ENCODE measurements at places on chromosomes 6 and 20.
A peak's percentile ranks its signal among the peaks of the same experiment; 100 is the strongest.

- DNase-seq, result no peak
Observed at GRCh38 chr20:6576726-6577125, 190.8 kb upstream of the BMP2 start.

DNA sequence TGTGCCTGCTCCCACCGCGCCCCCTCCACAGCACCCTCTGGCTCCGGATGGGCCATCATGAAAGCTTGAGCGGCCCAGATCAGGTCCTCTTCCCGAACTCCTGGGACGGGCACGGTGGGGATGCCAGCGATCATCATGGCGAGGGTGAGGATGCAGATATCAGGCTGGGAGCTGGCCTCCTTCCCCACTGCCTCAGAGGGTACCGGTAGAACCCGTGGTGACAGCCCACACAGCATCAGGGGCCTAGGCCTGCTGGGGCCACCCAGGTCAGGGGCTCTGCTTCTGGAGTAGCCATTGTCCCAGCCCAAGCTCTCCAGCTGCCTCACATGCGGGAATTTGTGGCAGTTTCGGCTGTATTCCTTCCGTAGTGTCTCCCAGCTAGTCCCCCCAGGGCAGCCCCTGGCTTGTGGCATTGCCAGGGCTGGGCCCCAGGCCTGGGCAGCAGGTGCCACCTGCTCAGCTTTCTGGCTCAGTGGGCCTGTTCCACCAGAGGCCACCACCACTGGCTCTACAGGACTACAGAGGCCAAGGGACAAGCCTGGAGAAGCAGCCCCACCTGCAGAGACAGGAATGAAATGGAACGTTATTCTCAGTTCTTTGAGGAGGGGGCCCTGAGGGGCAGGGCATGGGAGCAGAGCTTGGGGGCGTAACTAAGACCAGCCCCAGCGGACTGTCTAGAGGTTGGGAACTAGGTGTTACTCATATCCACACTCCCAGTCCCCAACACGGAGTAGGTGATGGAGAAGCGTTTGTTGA, 654 bp downstream of the SPATA25 start:
- no peak for DNase-seq

DNA sequence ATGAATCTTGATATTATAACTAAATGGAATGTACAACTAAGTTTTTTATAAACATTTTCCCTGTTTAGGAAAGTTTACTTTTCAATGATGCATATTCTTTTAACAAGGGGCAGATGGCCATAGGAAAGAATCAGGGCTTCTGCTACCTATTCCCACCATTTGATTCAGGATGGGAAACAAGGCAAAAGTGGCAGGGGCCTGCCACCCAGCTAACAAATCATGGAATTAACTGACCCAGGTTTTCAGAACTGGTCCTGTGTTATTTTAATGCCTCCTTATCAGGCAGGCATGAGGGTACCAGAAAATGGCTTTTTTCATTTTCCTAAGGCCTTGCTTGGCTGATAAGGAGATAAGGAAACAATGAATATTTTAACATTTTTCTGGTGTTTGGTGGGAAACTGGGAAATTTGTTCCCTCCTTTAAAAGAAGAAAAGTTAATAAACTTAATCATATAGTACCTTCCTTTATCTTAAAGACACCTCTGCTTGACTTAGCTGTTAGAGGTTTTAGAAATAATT, 6.7 kb downstream of the POU3F2 start:
- no peak for DNase-seq

DNA sequence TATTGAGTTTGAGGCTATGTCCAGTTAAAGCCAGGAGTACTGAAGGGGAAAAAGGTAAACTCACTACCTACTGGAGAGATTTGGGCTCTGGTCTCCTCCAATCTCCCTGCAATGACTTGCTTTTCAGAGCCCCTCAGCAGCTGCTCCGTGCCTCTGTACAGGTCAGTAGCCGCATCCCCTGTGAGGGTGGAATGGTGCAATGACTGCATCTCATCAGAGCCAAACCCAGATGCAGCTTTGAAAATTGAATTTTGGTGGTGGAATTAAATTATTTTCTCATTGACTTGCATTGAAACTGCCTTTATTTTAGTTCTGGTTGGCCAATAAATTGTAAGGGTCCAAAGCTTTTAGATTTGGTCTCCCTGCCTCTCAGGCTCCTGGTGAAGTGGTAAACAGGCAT, 166.7 kb downstream of the DLL1 start:
- no peak for DNase-seq

DNA sequence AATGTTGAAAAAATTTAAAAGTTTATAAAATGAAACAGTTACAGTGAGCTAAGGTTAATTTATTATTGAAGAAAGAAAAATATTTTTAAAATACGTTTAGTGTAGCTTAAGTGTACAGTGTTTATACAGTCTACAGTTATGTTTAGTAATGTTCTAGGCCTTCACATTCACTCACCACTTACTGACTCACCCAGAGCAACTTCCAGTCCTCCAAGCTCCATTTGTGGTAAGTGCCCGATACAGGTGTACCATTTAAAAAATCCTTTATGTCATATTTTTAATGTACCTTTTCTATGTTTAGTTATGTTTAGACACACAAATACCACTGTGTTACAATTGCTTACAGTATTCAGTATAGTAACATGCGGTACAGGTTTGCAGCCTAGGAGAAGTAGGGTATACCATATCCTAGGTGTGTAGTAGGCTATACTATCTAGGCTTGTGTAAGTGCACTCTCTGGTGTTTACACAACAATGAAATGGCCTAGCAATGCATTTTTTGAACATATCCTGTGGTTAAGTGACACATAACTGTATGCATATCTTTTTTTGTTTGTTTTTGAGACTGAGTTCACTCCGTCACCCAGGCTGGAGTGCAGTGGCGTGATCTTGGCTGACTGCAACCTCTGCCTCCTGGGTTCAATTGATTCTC, 26.3 kb downstream of the FLRT3 start:
- no peak for DNase-seq

- DNase-seq, result no peak
Observed at GRCh38 chr20:5662769-5663168, 87.4 kb upstream of the SHLD1 start.

- no peak for DNase-seq
Observed at GRCh38 chr6:22926790-22927354, 357.5 kb downstream of the HDGFL1 start.

DNA sequence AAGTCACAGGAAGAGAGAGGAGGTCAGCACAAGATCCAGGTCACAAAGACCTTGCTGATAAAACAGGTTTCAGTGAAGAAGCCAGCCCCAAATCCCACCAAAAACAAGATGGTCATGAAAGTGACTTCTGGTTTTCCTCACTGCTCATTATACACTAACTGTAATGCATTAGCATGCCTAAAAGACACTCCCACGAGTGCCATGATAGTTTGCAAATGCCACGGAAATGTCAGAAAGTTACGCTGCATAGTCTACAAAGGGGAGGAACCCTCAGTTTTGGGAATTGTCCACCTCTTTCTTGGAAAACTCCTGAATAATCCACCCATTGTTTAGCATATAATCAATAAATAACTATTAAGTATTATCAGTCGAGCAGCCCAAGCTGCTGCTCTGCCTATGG, 427.2 kb downstream of the RFPL4B start:
- DNase-seq, result no peak

GRCh38 chr20:62428002-62428372, 648 bp upstream of the RBBP8NL start:
- DNase-seq, result no peak

DNA sequence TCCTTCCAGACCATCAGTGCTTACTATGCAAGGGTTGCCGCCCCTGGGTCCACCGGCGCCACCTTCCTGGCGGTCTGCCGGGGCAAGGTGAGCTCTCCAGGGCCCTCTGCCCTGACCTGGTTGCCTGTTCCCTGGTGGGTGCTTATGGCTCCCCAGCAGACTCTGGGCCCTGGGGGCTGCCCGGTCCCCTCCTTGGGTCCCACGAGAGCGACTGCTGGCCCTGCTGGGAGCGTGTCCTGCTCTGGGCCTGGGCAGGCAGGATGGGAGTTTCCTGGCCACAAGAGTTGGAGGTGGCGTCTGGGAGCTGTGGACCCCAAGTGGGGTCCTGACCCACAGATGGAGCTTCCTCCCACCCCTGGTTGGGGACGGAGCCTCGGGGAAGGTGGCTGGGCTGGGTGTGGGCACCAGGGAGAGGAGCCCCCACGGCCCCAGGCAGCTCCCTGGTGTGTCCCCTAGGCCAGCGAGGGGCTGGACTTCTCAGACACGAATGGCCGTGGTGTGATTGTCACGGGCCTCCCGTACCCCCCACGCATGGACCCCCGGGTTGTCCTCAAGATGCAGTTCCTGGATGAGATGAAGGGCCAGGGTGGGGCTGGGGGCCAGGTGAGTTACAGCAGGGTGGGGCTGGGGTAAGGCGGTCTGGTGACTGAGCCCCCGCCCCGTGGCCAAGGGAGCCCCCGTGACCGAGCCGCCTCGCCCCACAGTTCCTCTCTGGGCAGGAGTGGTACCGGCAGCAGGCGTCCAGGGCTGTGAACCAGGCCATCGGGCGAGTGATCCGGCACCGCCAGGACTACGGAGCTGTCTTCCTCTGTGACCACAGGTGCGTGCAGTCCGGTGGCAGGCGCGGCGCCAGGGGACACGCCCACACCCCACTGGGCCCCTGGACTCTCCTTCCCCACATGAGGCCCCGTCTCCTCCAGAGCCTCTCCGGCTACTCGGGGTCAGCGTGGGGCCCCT, 7.1 kb upstream of the TNFRSF6B start:
- peak; percentile 27 for DNase-seq

DNA sequence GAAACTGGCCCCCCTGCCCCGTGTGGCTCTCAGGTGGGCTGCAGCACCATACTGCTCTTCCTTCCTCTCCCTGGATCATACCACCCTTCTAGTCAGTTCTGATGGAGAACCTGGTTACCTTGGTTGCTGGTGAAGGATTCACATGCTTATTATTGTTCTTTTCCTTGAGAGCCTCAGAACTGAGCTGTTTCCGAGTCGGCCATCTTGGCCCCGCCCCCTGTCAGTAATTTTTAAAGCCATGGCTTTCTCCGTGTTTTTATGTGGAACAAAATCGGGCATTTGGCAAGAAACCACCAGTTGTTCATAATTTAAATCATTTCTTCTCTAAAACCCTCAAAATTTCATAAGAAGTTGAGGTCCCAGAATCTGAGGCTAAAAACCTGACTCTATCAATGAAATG, 493.8 kb downstream of the NKAIN2 start:
- no peak for DNase-seq

- no peak for DNase-seq
Observed at GRCh38 chr20:60424267-60424902, 466.2 kb downstream of the CDH26 start.

GRCh38 chr20:33773412-33774089, 37.6 kb upstream of the CHMP4B start:
- no peak for DNase-seq

DNA sequence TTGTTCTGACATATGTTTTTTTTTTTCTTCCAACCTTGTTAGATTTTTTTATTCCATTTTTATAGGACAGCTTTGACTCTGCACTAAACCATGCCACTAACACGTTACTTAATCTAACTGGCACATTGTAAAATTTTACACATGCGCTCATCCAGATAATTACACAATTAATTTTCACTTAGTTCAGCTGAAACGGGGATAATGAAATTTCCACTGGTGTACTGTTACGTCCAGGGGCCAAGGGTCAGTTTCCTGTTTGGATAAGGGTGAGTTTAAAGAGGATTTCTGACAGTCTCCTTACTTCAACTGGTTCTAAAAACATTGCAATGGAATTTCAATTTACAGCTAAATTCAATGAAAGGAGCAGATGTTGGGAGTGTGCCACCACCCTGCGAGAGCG, 221.8 kb upstream of the CEP162 start:
- no peak for DNase-seq

- DNase-seq, result no peak
Observed at GRCh38 chr20:63332488-63333240, 28.5 kb downstream of the CHRNA4 start.

DNA sequence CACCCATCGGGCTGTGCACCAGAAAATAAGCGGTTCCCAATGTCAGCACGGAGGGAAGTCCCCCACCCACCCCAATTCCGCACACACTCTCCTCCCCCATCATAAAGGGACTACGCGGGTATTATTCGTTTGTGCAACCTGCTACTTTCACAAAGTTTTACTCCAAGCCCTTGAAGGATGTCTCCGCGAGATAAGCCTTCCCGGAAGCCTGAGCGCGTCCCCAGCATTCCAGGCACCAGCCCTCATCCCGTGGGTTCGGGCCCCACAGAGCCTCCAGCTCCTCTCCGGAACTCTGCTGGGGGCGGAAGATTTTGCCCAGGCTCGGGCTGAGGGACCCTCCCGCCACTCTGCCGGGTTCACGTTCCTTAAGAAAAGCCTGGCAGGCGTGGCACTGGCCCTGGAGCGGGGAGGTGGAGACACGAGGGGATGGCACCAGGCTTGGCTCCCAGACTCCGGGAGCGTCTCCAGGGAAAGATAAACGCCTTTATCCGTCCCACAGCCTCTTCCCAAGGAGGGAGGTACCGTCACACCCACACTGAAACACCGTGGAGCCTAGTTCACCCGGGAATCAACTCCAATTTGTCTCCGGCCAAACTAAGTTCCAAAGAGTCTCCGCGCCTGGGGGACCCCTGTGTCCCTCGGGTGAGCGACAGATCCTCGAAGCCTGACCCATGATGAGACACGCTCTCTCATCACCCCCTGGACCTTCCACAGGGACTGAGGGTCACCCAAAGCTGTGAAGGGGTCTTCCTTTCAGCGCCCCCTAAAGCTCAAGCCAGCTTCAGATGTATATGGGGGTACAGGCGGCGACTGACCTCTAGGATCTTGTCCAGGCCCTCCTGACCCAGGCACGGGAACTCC, 934 bp downstream of the KCNK5 start:
- no peak for DNase-seq

- no peak for DNase-seq
Observed at GRCh38 chr20:41116282-41116956, 20.9 kb upstream of the PLCG1 start.

GRCh38 chr6:68978411-68978810, 343.3 kb downstream of the ADGRB3 start:
- DNase-seq, result no peak

DNA sequence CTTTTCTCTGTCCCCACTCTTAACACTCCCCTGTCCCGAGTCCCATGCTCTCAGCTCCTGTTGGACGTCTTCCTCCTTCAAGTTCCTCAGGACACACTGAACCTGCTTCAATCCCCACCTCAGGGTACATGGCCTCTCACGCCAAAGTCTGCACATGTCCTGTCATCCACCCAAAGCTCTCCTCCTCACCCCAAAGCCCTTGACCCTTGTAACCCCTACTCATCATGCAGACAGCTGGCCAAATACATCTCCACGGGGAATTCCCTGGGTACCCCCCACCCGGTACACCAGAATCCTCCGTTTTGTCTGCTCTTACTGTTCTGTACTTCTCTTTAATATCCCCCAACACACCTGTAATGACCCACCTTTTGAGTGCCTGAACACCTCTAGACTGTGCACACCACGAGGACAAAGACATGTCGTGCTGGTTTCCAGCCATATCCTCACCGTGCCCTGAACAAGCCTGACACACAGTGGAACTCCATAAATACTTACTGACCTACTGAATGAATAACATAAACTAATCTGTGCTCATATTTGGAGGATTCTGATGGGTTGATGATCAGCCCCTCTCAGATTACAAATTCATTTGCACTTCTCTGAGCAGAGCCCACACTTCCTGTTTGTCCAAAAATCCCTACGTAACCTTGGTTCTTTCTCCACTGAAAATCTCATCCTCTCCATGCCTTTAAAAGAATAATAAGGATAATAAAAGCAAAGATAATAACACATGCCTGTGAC, 66.8 kb upstream of the EYA2 start:
- DNase-seq, result no peak
